HTR-8/SVneo (cell line): ENCODE measurements at places on chromosomes 11 and 22.

GRCh38 chr11:76621868-76622267 lies 48.7 kb downstream of the LRRC32 start:
- no peak for DNase-seq

DNA sequence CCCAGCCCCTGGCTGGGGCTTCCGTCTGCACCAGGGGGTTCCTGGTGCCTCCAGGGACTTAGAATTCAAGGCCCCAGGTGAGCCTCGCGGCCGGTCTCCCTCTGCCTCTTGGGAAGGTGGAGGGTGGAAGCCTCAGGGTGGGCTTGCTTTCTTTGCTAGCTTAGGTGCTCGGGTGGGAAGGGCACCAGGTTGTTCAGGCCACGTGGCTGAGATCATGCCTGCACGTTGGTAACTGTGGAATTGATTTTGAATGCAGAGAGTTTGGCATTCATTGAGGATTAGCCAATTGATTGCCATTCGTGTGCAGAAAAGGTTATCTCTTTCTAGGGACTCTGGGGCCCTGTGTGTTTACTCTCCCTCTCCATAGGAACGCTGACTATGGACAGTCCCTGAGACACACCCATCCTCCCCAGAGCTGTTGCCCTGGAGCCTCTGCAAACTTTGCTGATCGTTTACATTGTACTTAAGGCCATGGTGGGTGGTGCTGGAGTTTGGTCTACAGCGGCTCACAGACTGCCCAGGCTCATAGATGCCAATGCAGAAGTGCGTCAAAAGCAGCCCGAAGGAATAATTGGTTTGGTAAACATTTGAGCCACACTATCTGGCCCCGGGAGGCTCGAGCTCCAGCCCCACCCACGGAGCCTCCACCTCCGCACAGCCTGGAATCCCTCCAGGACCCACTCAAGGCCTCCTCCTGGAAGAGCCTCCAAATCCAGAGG lies 1457.7 kb downstream of the BRD1 start:
- no peak for DNase-seq

DNA sequence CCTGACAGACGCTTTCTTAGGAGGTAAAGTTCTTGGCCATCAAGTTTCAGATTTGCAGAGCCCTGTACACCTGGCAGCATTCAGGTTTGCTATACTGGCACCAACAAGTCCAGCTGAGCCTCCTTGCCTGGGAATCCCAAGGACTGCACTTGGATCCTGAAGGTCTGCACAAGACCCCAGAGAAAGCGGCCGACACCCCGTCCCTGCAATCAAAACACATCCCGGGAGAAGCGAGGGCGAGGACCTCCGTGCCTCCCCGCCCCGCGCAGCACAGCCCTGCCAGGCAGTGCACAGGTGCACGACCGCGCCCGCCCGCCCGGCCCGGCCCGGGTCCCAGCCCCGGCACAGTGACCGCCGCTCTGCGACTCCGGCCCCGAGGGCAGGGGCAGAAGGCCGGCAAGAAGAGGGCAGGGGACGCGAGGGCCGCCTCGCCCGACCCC lies 559 bp downstream of the MRTFA start:
- no peak for DNase-seq

GRCh38 chr11:76236092-76236999 lies 30.0 kb upstream of the WNT11 start:
- DNase-seq = peak; percentile 74
